ENCODE measurements at places on chromosomes 7 and 10.

- no peak for DNase-seq
These were observed 171.5 kb downstream of the C7orf25 start for GRCh38 chr7:42740408-42740807.

- DNase-seq = peak; percentile 56
These were observed 7.1 kb downstream of the SND1 start for GRCh38 chr7:127658970-127659630.

DNA sequence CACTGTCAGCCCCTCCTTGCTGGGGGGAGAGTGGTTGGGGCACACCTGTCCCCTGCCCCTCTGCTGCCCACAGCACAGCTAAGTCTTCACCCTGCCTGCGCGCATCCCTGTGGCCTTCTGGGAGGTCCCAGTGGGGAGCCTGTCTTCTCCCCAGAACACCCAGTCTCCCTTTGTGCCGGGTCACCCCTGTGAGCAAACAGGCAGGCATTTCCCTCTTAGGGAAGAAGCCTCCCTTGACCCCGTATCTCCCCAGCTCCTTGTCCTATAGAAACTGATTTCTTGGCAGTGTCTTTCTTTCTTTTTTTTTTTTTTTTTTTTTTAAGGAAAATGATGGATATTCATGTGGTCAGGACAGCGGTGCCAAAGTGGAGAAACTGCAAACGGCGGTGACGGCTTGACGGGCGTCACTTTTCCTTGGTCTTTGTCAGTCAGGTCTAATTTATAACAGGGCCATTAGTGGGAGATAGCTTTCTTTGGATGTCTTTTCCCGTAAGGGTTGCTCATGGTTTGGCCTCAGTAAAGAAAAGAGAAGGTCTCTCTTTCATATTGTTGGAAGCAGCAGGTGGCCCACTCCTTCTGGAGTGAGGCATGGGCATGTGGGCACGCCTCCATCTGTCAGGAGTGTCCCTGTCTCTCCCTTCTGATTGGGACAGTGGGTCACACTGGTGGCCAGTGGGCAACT, 115.3 kb downstream of the NKX6-2 start:
- DNase-seq = no peak

GRCh38 chr10:3186368-3186767, 13.8 kb upstream of the PITRM1 start:
- no peak for DNase-seq

GRCh38 chr10:8037941-8038894, 16.3 kb upstream of the GATA3 start:
- no peak for DNase-seq

DNA sequence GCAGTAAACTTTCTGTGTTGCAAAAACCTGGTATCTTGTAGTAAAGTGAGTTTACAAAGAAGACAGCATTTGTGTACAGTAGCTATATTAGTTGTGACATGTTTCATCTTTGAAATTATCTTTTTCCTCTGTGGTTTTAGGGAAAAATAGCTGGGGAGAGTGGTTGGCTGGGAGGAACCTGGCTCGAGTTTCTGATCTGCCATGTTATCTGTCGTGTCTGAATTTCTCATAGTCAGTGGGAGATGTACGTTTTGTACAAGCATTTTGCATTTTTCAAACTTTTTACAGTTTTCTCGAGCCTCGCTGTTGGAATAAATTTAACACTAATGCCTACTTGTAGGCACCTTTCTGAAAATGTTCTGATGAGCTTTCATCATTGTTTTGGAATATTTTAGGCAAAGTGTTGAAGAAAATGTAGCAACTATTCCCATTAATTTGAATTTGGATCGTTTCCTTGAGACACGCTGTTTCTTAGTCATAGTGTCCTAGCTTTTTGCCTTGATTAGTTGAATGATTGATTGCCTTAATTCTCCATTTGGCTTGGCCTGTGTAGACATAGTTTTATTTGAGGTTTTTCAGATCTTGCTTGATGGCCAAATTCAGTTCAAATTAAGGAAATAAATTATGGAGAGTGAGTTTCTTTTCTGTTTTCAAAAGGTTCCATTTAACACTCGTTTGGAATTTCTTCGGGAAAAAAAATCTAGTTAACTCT, 65.1 kb downstream of the CAMK1D start:
- DNase-seq = no peak

DNA sequence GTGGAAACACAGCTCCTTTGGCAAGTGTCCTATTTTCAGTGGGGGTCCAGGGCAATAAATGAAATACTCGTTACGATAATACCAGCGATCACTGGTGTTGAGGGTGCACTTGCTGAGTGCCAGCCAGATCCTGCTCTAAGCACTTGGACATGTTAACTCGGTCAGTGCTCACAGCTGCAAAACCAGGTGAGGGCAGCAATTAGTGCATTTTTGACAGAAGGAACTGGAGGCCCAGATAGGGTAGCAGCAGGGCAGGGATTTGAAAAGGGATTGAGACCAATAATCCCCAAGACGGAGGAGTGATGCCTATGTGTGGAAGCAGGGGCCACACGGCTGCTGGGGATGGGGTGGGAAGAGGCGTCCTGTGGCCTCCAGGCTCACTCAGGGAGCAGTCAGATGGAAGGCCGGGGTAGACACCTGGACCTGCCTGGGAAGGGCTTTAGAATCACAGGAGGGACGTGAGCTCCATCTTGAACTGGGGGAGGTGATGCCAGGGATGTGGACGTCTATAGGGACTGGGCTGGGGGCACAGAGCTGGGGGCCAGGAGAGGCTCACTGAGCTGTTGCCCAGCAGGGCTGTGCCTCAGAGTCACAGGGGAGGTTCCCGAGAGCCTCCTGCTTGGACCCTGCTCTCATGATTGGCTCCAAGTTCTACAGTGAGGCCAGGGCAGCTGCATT, 14.3 kb downstream of the PTPRE start:
- DNase-seq = no peak

GRCh38 chr10:30997536-30998235, 34.0 kb downstream of the ZNF438 start:
- DNase-seq = no peak

DNA sequence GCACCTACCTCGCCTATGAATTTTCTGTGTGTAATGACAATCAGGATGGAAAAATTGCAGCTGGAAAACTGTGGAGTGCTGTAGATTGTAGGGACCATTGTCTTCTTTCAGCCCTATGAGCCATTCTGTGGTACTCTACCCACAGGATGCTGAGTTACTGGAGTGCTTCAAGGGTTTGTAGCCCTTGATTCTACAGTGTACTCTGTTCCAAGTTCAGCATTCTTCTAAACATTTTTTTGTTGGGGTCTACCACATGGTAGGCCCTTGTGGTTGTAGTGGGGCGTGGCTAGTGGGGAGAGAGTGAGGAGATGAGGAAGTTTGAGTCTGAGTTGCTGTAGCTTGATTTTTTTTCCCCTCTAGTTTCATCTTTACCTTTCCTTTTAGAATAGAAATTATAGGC, 33.5 kb downstream of the REEP3 start:
- no peak for DNase-seq

DNA sequence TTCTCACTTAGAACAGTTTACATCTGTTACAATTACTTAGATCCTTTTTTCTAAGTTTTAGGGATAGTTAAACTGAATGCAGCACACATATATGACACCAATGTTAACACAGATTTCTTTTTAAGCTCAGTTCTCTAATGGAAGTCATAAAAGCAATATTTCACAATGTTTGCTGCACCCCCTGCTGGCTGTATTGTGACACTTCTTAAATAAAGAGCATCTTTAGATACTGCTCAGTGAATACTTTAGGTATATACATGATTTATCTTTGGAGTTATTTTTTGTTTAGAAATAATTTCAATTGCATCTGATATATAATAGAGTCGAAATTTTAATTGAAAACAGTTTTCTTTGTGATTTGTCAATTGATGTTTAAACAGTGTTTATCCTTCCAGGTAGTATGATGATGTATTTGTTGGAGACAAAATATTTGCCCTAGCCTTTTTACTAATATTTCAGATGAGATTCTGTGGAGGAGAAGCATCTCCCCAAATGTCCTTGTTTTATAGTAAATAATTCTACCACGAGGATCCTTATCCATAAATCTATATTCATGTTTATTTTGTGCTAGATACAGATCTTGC, 174.4 kb downstream of the ST7 start:
- peak; percentile 89 for DNase-seq

GRCh38 chr7:35755711-35756110, 45.1 kb upstream of the SEPTIN7 start:
- no peak for DNase-seq

- no peak for DNase-seq
These were observed 509 bp downstream of the AHR start for GRCh38 chr7:17298840-17299482.

- DNase-seq = no peak
These were observed 1042.0 kb downstream of the GRM8 start for GRCh38 chr7:126210707-126211106.

- no peak for DNase-seq
These were observed 618.6 kb upstream of the MKI67 start for GRCh38 chr10:128744811-128745305.

DNA sequence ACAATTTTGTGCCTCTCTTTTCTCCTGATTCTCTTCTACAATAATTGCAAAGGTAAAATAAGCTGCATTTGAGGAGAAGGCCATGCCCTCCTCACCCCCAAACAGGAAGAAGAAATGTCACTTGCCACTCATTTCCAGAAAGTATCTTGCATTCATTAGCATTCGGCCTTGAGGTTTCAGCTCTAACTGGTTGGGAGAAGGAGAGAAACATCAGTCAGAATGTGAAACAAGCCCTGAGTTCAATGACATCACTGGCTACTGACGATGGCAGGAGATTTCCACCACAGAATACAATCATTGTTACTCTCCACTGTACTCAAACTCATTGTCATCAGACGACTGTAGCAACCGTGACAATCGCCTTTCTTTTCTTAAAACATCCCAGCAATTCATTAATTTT, 72.8 kb downstream of the PRKCQ start:
- DNase-seq = no peak

GRCh38 chr7:158672975-158673374, 31.6 kb downstream of the NCAPG2 start:
- peak; percentile 1 for DNase-seq

DNA sequence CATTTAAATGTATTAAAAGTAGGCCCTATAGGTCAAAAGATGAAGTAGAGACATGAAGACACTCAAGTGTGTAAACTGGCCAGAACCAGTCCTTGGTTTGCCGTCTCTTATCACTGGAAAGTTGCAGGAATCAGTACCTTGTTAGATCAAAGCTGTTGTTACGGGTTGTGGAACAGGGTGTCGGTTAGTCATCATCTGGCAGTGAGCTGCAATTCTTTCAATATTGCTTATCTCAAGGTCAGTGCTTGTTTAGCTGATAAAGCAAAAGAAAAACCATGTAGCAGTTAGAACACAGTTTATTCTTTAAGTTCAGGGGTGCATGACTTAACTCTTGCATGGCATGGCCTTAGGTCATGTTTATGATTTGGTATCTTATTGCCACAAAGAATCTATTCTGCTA, 10.0 kb upstream of the SLC13A1 start:
- DNase-seq = no peak

GRCh38 chr10:104056619-104057273, 28.9 kb downstream of the COL17A1 start:
- DNase-seq = no peak

DNA sequence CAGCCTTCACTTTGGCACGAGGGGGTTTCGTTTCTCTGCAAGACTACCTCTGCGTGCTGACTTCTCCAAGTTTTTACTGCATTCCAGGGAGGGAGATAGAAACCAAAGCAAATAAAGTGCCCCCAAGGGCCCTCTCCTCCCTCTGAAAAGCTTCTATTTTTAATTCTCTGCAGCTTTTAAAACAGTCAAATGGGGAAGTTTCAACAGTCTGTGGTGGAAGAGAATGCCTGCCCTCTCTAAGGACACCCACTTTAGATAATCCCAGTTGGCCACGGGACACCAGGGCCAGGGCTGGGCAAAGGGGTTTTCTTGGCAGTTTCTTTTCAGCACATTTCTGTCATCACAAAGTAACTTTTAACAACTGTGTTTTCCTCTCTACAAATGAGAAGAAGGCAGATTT, 386.7 kb upstream of the NPVF start:
- DNase-seq = peak; percentile 23

DNA sequence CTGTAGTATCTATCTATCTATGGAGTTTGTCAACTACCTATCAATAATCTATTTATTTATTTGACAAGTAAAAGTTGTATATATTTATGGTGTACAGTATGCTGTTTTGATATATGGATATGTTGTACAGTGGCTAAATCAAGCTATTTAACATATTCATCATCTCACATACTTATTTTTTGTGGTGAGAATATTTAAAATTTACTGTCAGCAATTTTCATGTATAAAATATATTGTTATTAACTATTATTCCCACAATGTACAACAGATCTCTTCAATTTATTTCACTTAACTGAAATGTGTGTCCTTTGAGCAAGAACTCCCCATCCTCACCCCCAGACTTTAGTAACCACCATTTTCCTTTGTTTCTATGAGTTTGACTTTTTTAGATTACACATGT, 14.5 kb downstream of the AGR3 start:
- no peak for DNase-seq

DNA sequence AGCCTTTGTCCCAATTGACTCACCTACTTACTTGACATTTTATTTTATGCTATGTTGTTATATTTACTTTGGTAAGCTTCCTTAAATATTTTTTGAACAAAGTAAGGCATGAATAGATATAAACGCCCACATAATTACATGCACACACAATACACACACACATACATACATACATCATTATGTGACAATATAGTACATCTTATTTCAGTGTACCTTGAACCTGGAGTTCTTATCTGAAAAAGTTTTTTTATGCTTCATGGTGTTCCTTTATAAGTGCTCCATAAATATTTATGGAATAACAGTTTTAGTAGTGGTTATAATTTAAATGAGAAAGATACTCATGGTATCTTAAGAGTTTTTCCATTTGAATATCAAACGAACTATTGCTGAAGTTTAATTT, 102.8 kb upstream of the MTPN start:
- DNase-seq = no peak

GRCh38 chr7:85095806-85096205, 91.0 kb downstream of the SEMA3D start:
- DNase-seq = no peak

- DNase-seq = no peak
These were observed 15.9 kb downstream of the LAMB4 start for GRCh38 chr7:108114117-108114841.

DNA sequence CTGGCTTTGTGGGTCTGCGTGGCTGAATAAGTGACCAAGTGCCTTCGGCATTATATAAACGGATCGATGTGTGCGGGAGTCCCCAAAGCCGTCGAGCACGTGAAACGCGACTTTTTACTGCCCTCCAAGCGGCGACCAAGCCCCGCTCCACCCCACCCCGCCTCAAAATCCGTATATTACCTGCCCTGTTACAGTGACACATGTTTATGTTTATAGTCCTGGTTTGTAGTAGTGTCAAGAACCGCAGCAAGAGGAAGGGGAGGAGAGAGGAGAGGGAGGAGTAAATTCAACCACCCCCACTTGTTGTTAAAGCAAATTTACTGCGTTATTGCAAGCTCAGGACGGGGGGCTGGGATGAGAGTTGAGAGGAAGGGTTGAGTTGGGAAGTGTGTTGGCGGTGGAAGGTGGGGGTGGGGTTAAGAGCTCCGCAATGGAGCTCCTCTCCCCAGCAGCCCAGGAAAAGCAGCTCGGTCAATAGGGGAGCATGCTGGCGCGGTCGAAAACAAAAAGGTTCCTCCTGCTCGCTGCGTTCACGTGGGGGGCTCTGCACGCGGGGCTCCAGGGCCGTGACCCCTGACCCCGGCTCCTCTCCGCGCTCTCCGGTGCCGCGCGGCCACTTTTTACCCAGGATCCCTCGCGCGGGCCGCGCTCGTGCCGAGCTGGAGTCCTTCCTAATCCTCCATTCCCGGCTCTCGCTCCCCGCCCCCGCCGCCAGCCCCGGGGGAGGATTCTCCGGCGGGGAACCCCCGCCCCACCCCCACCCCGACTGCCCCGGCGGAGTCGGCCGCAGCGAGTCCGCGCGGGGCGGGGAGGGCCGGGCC, at the start of gene SKIDA1:
Gene SKIDA1 (minus strand): TSS at position 316 of the 821 bp plus-strand sequence. CDS start 7,860 bp downstream, outside the sequence.
- peak; percentile 64 for DNase-seq

GRCh38 chr7:130150587-130150986, 54.6 kb downstream of the TMEM209 start:
- no peak for DNase-seq
